ENCODE measurements at places on chromosomes 13 and 19.
A peak's percentile ranks its signal among the peaks of the same experiment; 100 is the strongest.

DNA sequence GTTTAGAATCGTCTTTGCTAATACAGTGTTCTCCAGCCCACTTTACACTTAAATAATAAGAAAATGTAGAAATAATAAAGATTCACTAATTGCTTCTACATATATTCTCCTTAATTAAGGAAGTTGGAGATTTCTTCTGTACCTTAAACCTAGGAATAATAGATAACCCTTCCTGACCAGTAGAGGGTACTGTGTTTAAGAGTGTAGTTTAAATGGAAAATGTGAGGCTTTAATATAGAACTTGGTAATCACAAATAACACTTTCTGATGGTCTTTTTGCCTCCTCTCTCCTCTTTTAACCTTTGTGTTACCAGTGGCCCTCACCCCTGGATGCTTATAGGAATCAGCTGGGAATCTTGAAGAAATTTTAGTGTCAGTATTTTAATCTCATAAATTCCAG is 20.7 kb downstream of the POMP start:
- no peak for DNase-seq

DNA sequence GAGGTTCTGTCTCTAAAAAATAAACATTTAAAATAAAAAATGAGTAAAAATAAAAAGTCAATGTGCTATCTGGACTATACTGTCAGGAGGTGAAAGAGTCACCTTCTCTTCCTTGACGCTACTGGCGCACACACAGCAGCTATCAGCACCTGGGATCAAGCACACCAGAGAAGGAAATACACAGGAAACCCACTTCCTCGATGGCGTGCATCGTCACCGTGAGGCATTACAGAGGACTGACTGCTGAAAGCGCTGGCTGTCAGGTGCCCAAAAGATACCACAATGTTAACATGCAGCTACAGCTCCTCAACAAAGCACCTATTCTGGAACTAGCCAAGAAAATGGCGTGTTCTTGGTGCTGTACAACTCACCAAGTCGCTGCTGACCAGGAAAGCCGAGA is 6.1 kb downstream of the SLC35E1 start:
- DNase-seq = peak; percentile 82

GRCh38 chr13:99388334-99388923 is 81.2 kb upstream of the GPR183 start:
- no peak for DNase-seq

DNA sequence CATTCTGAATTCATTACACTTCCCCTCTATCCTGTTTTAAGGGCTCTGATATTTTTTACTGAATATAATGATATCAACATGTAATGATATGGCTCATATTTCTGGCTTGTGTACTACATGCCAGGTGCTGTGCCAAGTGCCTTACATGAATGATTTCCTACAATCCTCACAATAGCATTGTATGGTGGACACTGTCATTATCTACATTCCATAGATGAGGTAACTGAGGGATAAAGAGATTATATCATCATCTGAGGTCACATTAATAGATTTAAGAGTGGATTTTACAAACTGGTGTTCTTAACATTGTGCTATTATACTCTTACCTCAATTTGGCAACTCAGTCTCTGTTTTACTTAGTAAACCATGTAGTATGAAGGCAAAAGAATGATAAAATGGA is 502.0 kb downstream of the LIG4 start:
- no peak for DNase-seq

- no peak for DNase-seq
Observed at GRCh38 chr13:38090913-38091312, 221.3 kb upstream of the TRPC4 start.

- DNase-seq = peak; percentile 88
Observed at GRCh38 chr13:51785712-51786424, 18.1 kb downstream of the DHRS12 start.

DNA sequence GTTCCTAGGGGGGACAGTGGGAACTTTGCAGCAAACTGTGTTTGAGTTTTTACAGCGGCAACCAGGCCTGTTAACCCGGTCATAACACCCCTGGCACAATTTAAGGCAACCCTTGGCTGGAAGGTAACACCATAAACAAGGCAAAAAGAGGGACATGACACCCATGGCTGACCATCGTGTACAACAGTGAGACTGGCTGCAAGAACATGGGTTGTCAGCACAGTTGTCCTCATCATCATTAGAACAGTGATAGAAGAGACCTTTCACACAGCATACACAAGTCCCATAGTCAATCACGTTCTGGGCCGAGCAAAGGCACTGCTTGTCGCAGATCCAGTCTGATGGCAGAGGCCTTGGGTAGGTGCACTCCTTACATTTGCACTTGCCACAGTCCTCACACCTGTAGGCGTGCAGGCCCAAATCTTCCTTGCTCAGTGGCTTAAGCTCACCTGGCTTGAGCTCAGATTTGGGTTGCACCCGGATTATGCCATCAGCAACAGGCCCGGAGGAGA is 4.1 kb downstream of the SPRY2 start:
- DNase-seq = no peak

DNA sequence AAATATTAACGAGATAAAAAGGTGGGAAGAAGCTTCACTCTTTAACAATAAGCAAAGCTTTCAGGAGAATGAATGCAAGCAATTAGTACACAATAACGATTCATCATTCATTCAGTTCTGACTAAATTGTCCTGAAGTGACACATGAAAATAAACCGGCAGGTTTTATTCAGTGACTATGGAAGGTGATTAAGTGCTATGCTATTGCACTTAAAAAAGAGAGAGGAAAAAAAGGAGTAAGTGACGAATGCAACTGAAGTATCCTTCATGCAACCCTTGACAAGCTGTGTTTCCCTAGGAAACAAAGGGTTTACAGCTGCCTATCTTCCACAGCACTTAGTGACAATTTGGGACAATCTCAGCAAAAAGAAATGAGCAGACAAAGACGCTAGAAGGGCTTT is 1.4 kb downstream of the LIG4 start:
- DNase-seq = no peak
